NCI-H187 (cell line): ENCODE measurements at places on chromosomes 4 and X.

GRCh38 chr4:120209706-120210105 is 143.1 kb upstream of the MAD2L1 start:
- no peak for DNase-seq

- DNase-seq, result no peak
Observed at GRCh38 chr4:83150653-83151330, 36.3 kb upstream of the PLAC8 start.

DNA sequence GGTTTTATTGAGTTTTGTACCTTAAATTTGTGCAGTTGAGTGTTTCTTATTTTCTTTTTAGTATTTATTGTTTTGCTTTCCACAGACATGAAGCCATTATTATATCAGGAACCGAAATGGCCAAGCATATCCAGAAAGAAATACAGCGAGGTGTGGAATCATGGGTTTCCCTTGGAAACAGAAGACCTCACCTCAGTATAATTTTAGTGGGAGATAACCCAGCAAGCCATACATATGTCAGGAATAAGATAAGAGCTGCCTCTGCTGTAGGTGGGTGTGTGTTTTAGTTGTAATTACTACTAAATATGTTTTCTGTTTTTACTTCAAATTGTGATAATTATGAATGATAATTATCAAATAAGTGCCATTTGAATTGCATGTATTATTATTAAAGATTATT is 16.5 kb downstream of the MTHFD2L start:
- DNase-seq, result no peak

DNA sequence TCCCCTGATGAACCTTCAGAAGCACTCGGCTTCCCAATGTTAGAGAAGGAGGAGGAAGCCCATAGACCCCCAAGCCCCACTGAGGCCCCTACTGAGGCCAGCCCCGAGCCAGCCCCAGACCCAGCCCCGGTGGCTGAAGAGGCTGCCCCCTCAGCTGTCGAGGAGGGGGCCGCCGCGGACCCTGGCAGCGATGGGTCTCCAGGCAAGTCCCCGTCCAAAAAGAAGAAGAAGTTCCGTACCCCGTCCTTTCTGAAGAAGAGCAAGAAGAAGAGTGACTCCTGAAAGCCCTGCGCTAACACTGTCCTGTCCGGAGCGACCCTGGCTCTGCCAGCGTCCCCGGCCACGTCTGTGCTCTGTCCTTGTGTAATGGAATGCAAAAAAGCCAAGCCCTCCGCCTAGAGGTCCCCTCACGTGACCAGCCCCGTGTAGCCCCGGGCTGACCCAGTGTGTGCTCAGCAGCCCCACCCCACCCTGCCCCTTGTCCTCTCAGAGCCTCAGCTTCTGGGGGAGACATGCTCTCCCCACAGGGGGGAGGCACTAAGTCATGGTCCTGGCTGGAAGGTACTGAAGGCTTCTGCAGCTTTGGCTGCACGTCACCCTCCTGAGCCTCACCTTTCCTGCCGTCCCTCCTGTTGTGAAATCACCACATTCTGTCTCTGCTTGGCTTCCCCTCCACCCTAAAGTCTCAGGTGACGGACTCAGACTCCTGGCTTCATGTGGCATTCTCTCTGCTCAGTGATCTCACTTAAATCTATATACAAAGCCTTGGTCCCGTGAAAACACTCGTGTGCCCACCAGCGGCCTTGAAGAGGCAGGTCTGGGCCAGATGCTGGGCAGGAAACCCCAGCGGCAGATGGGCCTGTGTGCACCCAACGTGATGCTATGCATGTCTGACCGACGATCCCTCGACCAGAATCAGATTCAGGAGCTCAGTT is 34.7 kb downstream of the NOP14 start:
- DNase-seq, result no peak

DNA sequence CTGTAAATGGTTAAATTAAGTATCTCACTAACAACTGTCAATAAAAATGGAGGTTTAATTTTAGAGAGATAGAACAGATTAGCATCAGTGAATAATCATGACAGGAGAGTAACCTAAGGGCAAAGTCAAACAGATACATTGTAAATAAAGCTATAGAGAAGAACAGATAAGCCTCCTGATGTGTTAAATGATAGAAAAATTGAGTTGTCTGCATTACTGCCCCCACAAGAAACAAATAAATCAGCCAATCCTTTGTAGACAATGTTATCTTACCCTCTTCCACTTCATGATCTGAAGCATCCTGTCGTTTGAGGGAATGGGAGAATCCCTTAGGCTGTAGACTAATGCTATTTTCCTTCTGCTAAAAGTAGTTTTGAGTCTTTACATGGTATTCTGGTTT is 147.8 kb downstream of the PCDH18 start:
- no peak for DNase-seq

DNA sequence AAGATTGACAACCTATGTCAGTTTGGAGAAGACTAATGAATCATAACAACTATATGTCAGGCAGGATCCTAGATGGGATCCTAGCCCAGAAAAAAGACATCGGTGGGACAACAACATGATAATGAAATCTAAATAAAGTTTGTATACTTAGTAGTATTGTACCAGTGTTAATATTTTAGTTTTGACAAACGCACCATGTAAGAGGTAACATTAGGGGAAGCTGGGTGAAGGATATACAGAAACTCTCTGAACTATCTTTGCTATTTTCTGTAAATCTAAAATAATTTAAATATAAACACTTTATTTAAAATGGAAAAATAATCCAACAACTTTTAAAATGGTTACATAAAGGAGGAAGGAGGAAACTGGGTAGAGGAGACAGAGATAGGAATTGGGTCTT is 105.6 kb upstream of the AP1S2 start:
- DNase-seq, result no peak

- DNase-seq, result no peak
Observed at GRCh38 chr4:146029939-146030710, 91.5 kb upstream of the ZNF827 start.

DNA sequence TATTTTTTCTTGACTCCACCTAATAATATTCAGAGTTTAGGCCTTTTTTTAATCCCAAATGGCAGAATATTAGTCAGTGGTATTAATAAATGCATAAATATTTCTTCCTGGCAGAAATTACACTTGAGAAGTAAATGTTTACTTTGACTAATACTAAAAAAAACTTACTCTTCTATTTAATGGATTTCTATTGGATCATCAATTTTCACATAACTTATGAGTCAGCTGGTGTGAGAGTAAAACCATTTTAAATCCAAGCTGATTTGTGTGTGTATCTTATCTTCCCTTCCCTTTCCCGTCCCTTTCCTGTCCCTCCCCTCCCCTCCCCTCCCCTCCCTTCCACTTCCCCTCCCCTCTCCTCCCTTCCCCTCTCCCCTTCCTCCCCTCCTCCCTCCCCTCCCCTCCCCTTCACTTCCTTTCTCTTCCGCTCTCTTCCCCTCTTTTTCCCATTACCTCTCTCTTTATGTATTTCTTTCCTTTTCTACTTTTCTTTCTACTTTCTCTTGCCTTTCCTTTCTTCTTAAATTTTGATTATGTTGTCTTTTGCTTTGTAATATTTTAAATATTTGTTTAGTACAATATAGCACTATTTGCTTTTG is 630.1 kb upstream of the EPHA5 start:
- DNase-seq, result no peak

DNA sequence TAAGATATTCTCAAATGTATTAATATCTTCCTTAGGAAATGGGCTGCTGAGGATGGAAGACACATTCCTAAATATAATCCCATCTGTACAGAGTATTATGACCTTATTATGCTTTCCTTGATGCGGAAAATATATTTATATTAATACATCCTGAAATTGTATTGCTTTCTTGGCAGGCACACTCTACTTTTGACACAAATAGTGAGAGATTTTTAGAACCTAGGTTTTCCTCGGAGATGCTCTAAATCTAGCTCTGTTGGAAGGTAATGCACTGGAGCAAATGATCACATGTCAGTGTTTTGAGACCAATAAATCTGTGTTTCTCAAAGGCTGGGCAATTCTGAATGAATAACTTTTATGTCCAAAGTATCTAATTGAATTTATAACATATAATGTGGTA is 94.3 kb upstream of the MAGEC2 start:
- DNase-seq, result no peak

GRCh38 chr4:24871210-24871609 is 41.6 kb downstream of the CCDC149 start:
- no peak for DNase-seq

- DNase-seq, result no peak
Observed at GRCh38 chr4:37241647-37242046, 2.9 kb upstream of the NWD2 start.

DNA sequence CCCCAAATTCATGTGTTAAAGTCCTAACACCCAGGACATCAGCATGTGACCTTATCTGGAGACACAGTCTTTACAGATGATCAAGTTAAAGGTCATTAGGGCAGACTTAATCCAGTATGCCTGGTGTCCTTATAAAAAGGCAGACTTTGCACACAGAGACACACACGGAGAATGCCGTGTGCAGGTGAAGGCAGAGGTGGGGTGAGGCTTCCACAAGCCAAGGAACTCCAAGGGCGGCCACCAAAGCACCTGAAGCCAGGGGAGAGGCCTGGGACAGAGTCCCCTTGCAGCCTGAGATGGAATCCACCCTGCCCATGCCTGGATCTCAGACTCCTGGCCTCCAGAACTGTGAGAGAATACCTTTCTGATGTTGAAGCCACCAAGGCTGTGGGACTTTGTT is 26.1 kb upstream of the SORCS2 start:
- no peak for DNase-seq

DNA sequence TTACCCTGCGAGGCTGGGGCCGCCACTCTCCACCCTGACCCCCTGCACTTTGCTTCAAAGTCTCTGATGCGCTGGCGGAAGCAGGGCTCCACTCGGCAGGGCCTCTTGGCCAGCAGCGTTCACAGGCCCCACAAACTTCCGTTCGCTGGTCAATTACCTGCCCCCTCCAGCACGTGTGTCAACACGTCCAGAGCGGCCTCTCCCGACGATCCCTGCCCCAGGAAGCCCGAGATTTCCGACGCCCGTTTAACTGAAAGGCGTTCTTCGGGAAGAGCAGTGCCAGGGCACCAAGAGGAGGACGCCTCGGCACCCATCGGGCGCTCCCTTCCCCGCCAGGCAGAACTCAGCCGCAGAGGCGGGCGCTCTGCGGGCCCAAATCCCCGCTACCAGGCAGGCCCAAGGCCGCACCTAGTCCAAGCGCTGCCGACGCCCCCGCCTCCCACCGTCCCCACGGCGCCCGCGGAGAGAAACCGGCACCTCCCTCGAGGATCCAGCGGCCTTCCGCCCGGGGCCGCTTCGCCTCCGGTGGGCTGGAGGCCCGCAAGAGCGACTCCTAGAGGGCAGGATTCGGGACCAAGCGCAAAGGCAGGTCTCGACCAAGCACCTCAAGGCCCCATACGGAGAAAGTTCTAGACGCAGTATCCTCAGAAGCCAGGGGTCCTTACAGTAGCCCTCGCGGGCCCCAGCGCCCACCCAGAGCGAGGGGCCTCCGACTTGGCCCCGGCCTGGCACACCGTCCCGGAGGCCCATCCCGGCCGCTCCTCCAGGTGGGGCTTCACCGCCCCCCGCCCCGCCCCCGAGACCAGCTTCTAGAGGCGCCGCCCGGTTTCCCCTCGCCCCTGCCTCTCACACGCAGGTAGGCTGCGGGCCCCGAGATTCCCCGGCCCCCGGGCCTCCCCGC is 586 bp downstream of the BCAP31 start:
- DNase-seq, result no peak

- DNase-seq, result no peak
Observed at GRCh38 chrX:102658556-102658955, 7.3 kb downstream of the GPRASP1 start.

DNA sequence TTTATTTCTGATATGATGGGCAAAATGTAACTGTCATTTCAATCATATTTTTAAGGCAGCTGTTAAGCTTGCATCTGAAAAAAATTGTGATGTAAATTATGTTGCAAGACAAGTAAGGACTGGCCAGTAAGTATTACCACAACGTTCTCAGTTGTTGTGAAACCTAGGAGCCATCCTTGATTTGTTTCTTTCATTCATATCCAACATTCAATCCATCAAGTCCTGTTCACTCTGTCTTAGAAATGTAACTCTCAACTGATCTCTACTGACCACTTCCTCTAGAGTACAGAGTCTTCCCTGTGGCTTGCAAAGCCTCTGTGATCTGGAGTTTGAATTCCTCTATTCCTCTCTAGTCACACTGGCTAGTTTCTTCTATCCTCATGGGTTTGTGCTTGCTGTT is 161.4 kb upstream of the MAD2L1 start:
- DNase-seq, result no peak

- DNase-seq, result no peak
Observed at GRCh38 chr4:174252412-174252811, 31.1 kb downstream of the FBXO8 start.

DNA sequence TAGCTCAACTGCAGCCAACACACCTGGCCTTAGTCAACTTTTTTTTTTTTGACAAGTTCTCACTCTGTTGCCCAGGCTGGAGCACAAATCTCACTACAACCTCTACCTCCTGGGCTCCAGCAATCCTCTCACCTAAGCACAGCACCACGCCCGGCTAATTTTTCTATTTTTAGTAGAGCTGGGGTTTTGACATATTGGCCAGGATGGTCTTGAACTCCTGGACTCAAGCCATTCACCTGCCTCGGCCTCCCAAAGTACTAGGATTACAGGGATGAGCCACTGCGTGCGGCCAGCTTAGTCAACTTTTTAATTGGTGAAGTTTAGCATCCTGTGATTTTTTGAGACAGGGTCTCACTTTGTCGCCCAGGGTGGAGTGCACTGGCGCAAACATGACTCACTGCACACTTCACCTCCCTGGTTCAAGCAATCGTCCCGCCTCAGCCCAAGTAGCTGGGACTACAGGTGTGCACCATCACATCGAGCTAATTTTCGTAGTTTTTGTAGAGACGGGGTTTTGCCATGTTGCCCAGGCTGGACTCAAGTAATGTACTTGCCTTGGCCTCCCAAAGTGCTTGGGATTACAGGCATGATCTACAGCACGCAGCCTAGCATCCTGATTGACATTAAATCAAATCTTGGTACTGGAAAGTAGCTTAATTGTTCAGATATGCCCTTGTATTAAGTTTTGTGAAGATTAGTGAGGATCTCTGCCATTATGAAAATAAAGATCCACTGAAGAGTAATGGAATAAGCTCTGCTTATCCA is 8.3 kb downstream of the HNRNPDL start:
- no peak for DNase-seq

DNA sequence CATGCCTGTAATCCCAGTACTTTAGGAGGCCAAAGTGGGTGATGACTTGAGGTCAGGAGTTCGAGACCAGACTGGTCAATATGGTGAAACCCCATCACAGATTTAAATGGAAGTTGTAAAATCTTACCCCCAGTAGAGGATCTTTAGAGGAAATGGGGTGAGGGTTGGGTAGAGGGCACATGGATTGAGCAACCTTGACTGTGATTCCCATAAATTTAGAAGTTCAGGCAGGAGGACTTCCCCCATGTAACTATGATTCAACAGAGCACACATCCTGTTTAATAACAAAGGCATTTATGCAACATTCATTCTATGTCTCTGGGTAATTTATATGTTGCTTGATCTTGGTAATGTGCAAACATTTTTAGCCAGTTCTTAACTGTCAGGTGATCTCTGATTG is 143.1 kb downstream of the RBM47 start:
- DNase-seq, result no peak

DNA sequence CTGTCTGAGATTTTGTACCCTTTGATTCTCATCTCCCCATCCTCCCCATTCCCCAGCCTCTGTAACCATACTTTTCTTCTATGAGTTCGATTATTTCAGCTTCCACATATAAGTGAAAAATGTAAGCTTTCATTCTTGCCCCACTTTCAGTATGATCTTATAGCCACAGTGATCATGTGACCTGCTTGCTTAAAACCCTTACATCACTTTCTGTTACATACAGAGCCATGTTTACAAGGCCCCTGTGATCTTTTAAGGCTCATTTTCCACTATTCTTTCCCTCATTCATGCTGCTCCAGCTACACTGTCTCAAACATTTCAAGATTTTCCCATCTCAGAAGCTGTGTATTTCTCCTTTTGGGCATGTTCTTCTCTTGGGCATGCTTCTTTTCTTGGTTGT is 147.7 kb downstream of the DCK start:
- DNase-seq, result no peak
